Pancreas (tissue), 10 donors: ENCODE measurements at places on chromosomes 6 and 20. TPM values are rescaled to one million over a fixed set of nuclear protein-coding genes. Genes with fewer than 3 reads are reported as not detected.

Gene APCDD1L
- polyA plus RNA-seq: 0.27 TPM

Gene FHL5
- 2.4 TPM for polyA plus RNA-seq

Gene USP49
- 1.5 TPM for polyA plus RNA-seq

Gene SLC39A7
- 111 TPM for polyA plus RNA-seq

Gene ATF6B
- polyA plus RNA-seq: 68.0 TPM

Gene FERMT1
- 0.80 TPM for polyA plus RNA-seq

Gene LY6G6D
- polyA plus RNA-seq: not detected

- peaks cover 14% of the 10 kb centered on the region for H3K27me3 ChIP-seq
- no peak overlapping the region for H3K27ac ChIP-seq
Observed at GRCh38 chr6:166162599-166163342, 4.9 kb downstream of the TBXT start.

DNA sequence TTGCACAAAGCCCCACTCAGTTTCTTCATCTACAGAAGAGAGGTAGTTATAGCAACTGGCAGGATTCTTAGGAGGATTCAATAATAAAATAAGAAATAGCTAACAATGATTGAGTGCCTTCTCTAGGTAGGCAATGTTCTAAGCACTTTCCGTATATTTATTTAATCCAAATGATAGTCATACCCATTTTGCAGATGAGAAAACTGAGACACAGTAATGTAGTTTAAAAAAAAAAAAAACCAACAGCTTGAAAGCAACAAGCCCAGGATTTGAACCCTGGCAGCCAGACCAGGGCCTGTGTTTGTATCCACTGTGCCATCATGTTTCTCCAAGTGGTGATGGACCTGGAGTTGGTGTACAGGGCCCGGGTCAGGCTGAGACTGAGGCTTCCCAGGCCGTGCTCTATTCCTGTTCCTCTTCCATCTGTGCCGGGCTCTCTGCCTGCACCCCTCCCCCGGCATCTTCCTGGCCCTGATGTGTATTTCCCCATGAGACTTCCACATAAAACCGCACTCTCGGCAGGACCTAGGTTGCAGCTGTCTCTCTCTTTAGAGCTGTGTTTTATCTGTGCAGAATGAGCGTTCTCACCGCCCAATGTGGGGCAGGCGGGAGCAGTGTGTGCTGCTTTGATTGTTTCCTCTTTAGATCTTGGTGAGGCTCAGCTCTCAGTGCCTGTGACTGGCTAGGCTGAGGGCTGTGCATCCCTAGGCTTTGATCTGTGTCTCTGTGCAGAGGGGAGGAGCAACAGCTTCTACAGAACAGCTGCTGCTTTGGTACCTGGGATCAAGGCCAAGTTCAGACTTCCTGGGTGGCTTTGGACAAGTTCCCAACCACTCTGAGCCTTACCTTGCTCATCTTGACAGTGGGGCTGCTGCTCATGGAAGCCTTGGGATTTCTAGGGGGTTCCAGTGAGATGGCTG, 49.5 kb downstream of the TOX2 start:
- no peak overlapping the region for H3K4me3 ChIP-seq
- H3K27ac ChIP-seq: no peak overlapping the region
- DNase-seq: no peak

DNA sequence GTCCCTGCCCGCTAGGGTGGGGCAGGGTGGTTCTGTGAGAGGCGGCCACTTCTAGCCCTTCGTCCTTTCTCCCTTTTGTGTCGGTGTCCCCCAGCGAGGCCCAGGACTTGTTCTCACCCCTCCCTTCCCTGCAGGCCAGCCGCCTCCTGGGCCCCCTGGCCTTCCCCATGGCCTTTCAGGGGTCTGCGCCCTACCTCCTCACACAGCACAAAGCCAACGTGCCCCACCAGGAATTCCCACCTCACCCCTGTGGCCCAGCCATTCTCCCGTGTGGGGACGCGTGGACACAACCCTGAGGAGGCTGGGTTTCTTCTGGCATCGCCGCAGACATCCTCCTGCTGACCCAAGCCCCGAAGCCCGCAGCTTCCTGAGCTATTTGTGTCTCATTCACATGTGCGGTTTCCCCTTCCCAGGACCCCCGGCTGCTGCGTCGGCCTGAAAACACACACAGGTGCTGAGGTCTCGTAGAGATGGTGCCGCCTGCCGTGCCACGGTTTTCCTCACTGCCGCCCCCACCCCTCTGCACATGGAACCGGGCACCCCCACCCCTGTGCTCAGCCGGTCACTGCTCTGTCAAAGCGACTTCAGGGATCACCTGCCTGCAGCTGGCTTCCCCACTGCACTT, 375.8 kb downstream of the CDH4 start:
- H3K27ac ChIP-seq: no peak overlapping the region
- H3K4me3 ChIP-seq: no peak overlapping the region

DNA sequence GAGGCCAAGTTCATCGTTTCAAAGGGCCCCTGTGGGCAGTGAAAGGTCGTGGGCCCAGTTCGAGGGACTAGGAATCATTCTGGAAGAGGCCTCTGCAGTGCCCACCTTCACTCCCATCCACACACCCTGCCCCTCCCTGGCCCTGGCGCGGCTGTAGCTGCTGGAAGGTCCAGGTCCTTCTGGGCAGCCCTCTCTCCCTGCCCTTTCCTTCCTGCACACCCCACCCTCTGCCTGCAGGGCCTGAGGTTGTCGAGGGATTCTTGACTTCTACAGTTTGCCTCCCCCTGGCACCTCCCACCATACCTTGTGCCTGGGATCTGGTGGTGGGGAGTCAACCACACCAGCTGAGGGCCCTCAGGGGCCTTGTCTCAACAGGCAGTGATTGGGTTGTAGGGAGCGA, 4.5 kb upstream of the MYT1 start:
- no peak overlapping the region for H3K4me3 ChIP-seq
- H3K27ac ChIP-seq: no peak overlapping the region
- no peaks in the 10 kb centered on the region for H3K27me3 ChIP-seq

DNA sequence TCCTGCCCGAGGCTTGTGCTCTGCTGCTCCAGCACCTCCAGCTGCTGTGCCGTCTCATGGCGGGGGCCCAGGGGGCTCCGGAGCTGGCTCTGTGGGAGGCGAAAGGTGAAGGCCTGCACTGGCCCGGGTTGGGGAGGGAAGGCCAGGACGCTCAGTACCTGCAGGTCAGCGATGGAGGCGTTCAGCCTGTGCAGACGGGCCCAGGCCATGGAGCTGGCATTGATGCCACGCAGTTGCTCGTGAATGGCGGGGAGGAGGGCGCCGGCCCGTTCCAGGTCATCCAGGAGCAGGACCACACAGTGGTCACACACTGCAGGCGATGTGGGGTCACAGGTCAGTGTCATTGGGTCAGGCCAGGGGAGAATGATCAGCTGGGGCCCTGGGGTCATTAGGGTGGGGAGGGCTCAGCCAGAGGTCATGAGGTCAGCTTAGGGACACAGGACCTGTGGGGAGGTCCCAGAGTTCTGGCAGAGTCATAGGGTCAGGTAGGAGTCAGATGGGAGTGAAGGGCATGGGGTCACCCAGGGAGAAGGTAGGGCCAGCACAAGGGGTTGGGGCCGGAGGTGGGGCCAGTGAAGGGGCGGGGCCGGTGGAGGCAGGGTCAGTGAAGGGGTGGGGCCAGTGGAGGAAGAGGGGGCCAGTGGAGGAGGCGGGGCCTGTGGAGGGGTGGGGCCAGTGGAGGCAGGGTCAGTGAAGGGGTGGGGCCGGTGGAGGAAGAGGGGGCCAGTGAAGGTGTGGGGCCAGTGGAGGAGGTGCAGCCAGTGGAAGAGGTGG, 18.0 kb downstream of the ADRM1 start:
- no peaks in the 10 kb centered on the region for H3K27me3 ChIP-seq
- DNase-seq: peak; percentile 57
- H3K4me1 ChIP-seq: no peaks in the 10 kb centered on the region
- no peak overlapping the region for H3K4me3 ChIP-seq
- no peak overlapping the region for H3K27ac ChIP-seq

- H3K4me3 ChIP-seq: no peak overlapping the region
- no peak overlapping the region for H3K27ac ChIP-seq
- H3K27me3 ChIP-seq: no peaks in the 10 kb centered on the region
- no peaks in the 10 kb centered on the region for H3K36me3 ChIP-seq
- no peak for DNase-seq
Observed at GRCh38 chr6:84467296-84467695, 239.9 kb upstream of the CEP162 start.

GRCh38 chr6:41975276-41975675, 33.7 kb upstream of the CCND3 start:
- no peak for DNase-seq
- H3K27me3 ChIP-seq: no peaks in the 10 kb centered on the region
- no peaks in the 10 kb centered on the region for H3K36me3 ChIP-seq
- H3K27ac ChIP-seq: no peak overlapping the region
- no peaks in the 10 kb centered on the region for H3K4me1 ChIP-seq
- H3K4me3 ChIP-seq: no peak overlapping the region

GRCh38 chr6:107185391-107185970, 70.2 kb upstream of the BEND3 start:
- no peaks in the 10 kb centered on the region for H3K4me1 ChIP-seq
- no peaks in the 10 kb centered on the region for H3K27me3 ChIP-seq
- no peak overlapping the region for H3K4me3 ChIP-seq
- DNase-seq: no peak
- H3K36me3 ChIP-seq: no peaks in the 10 kb centered on the region
